ENCODE measurements at places on chromosomes 5 and 9.

GRCh38 chr9:13189362-13189761 is 90.1 kb downstream of the MPDZ start:
- no peak for DNase-seq

- DNase-seq, result no peak
These were observed 165.3 kb upstream of the RAPGEF1 start for GRCh38 chr9:131905144-131905543.

DNA sequence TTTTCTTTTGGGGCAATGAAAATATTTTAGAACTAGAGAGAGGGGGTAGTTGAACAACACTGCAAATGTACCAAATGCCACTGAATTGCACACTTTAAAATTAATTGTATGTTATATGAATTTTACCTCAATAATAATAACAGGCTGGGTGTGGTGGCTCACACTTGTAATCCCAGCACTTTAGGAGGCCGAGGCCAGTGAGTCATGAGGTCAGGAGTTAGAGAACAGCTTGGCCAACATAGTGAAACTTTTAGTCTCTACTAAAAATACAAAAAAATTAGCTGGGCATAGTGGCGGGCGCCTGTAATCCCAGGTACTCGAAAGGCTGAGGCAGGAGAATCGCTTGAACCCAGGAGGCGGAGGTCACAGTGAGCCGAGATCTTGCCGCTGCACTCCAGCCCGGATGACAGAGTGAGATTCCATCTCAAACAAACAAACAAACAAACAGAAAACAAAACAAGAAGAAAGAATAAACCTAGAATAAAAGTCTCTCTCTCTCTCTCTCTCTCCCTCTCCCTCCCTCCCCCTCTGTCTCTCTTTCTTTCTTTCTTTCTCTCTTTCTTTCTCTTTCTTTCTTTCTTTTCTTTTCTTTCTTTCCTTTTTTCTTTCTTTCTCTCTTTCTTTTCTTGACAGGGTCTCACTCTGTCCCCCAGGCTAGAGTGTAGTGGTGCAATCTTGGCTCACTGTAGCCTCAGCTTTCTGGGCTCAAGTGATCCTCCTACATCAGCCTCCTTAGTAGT is 91.1 kb downstream of the BASP1 start:
- DNase-seq, result no peak

GRCh38 chr5:150428106-150428876 is 15.6 kb upstream of the CD74 start:
- DNase-seq, result no peak

- no peak for DNase-seq
These were observed 8.3 kb upstream of the RNF130 start for GRCh38 chr5:180079702-180080466.
